Right renal pelvis (tissue), 4 donors: ENCODE measurements at places on chromosomes 13 and 19. TPM values are rescaled to one million over a fixed set of nuclear protein-coding genes. Genes with fewer than 3 reads are reported as not detected.

ZNF221 gene
- 6.8 TPM for polyA plus RNA-seq

RCBTB1 gene
- 47.1 TPM for polyA plus RNA-seq

STOML3 gene
- not detected for polyA plus RNA-seq

UBA52 gene
- polyA plus RNA-seq = 931 TPM

PEAK3 gene
- polyA plus RNA-seq = 0.06 TPM

RPS5 gene
- polyA plus RNA-seq = 946 TPM

IGFL4 gene
- 0.22 TPM for polyA plus RNA-seq

PINLYP gene
- 17.4 TPM for polyA plus RNA-seq

ZNF728 gene
- polyA plus RNA-seq = 0.12 TPM

TMPRSS9 gene
- 0.29 TPM for polyA plus RNA-seq

SOHLH2 gene
- polyA plus RNA-seq = 3.7 TPM

CGB8 gene
- 0.51 TPM for polyA plus RNA-seq

MEIOSIN gene
- polyA plus RNA-seq = not detected

CCDC8 gene
- 54.6 TPM for polyA plus RNA-seq

CEACAM20 gene
- not detected for polyA plus RNA-seq

DACT3 gene
- polyA plus RNA-seq = 26.4 TPM

KLHL1 gene
- 1.4 TPM for polyA plus RNA-seq

FDX2 gene
- 19.9 TPM for polyA plus RNA-seq

KCTD15 gene
- 47.6 TPM for polyA plus RNA-seq

MTUS2 gene
- 1.7 TPM for polyA plus RNA-seq

COMP gene
- 0.12 TPM for polyA plus RNA-seq

SPIB gene
- 1.6 TPM for polyA plus RNA-seq

LMTK3 gene
- polyA plus RNA-seq = 1.7 TPM

ATP12A gene
- polyA plus RNA-seq = 18.6 TPM

CADM4 gene
- 48.7 TPM for polyA plus RNA-seq

ZFP82 gene
- 15.5 TPM for polyA plus RNA-seq

IGLON5 gene
- 2.8 TPM for polyA plus RNA-seq

BTBD2 gene
- polyA plus RNA-seq = 114 TPM

UGGT2 gene
- polyA plus RNA-seq = 50.1 TPM

LIN7B gene
- polyA plus RNA-seq = 7.8 TPM

TEX101 gene
- polyA plus RNA-seq = not detected
